PC-3 (cell line): ENCODE measurements at places on chromosomes 6 and 20. TPM values are rescaled to one million over a fixed set of nuclear protein-coding genes. Genes with fewer than 3 reads are reported as not detected.

GRCh38 chr6:70629929-70630328 lies 37.8 kb upstream of the SMAP1 start:
- no peak for DNase-seq

DNA sequence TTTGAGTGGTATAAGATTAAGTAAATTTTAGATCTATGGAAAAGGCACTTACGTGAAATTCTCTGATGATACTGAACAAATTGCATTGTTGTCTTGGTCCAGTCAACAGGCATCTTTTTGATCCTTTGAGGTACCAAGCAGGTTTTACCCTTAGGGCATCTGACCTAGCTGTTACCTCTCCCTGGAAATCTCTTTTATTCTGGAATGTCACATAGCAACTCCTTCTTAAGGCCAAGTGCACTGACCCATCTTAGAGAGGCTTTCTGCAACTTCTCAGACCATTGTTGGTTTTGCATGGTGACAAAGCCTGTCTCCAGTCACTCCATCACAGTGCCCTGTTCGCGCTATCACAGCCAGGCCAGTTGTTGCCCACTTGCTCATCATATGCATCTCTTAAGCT lies 42.0 kb downstream of the TPD52L1 start:
- DNase-seq = no peak

GRCh38 chr6:155341130-155341828 lies 27.0 kb upstream of the TFB1M start:
- DNase-seq = peak; percentile 74

DNA sequence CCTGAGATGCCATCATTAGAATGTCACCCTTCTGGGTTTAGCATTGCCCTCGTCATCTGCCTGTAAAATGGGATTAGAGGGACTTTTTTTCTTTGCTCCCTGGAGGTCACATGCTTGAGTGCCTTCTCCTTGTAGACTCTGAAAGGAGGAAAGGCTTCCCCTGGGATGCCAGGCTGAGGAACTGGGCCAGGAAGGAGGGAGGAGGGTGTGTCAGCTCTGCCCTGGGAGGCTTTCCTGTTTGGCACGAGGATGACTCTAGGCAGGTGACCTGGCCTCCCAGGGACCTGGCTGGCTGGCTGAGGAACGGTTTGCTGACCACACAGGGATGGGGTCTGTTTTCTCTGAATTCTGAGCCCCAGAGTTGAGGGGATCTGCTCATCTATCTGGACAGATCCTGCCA lies 137.9 kb upstream of the RNF24 start:
- peak; percentile 70 for DNase-seq

- DNase-seq = no peak
These were observed 696 bp downstream of the TREML1 start for GRCh38 chr6:41153451-41153850.

- DNase-seq = peak; percentile 40
These were observed 523.7 kb upstream of the SLC35B3 start for GRCh38 chr6:8958894-8959511.

DNA sequence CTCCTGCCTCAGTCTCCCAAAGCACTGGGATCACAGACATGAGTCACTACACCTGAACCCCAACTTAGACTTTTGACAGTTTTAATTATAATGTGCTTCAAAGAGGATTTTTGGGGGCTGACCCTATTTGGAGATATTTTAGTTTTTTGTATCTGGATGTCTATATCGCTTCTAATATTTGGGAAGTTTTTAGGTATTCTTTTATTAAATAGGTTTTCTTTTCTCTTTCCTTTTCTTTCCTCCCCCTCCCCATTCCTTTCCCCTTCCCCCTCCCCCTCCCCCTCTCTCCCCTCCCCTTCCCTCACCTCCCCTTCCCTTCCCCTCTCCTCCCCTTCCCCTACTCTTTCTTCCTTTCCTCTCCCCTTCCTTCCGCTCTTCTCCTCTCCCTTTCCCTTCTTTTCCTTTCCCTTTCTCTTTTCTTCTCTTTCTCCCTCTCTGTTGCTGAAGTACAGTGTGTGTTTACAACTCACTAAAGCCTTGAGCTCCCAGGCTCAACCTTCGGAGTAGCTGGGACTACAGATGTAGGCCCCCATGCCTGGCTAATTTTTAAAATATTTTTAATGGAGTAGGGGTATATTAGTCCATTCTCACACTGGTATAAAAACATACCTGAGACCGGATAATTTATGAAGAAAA lies 24.4 kb upstream of the NKX2-4 start:
- DNase-seq = no peak

DNA sequence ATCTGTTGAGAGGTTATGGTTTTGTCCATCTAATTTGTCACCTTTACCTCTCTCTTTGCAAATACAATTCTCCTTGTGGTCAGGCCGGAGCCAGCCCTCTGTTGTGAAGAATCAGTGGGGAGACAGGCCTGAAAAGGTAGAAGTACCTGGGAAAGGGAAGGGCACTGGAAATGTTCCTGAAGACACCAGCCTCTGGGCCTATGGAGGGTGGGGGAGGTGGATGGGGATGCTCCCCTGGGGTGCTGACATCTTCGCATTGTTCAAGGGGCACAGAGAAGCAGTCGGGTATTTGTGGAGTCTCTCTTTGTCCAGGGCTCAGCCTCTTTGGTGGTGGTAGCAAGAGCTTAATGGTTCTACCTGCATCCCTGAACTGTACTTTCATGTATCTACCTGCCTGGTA lies 24.4 kb upstream of the AFDN start:
- DNase-seq = no peak

GRCh38 chr20:64053841-64054661 lies 4.6 kb upstream of the SOX18 start:
- DNase-seq = peak; percentile 37

- DNase-seq = no peak
These were observed 193.9 kb downstream of the ZDHHC14 start for GRCh38 chr6:157574851-157575424.

GRCh38 chr6:159446340-159446739 lies 246.7 kb downstream of the SOD2 start:
- DNase-seq = no peak

- no peak for DNase-seq
These were observed 280.7 kb downstream of the ZNF217 start for GRCh38 chr20:53312957-53313356.

DNA sequence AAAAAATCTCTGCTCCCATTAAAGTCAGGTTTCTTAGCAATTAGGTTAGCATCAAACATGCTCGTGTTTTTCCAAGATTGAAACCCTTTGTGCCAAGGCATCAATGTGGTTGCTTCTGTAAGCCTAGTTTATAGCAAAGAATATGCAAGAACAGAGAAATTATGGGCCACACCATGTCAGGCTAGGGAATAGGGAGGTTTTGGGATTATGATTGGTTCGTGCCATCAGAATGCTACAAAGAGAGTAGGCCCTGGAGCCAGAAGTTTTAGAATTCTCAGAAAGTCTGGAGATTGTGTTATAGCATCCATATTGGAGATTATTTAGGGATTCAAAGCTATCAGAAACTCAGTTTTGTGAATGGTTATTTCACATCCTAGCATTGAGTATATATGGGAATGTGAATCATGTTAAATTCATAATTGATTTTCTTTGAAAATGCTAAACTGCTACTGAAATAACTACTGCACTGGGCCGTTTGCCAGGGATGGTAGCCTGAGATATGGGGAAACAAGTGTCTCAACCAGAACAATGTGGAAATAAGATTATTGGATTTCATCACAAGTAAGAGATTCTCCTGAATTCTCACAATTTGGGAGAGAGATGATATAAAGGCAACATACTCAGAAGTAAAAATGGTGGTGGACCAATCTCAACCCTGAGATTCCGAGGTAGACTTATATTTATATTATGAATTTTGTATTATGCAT lies 45.3 kb downstream of the ZNF292 start:
- no peak for DNase-seq

LINC00237 gene
- not detected in 2 replicates for total RNA-seq

ATXN1 gene
- 19.1 and 27.0 TPM in 2 replicates for total RNA-seq

TRIM15 gene
- not detected in 2 replicates for total RNA-seq

CSTF1 gene
- total RNA-seq = 48.9 and 60.2 TPM in 2 replicates

GHRH gene
- total RNA-seq = not detected in 2 replicates
